Gastroesophageal sphincter (tissue), 4 donors: ENCODE measurements at places on chromosomes 1 and 21. TPM values are rescaled to one million over a fixed set of nuclear protein-coding genes. Genes with fewer than 3 reads are reported as not detected.

- ATAC-seq = no peak
Measured at GRCh38 chr1:198328458-198329032, 171.7 kb downstream of the NEK7 start.

CD34 gene
- total RNA-seq = 70.9 TPM

- no peak for ATAC-seq
Measured at GRCh38 chr1:202293569-202293968, 48.2 kb downstream of the UBE2T start.

MMP23B gene
- total RNA-seq = 27.2 TPM

DNA sequence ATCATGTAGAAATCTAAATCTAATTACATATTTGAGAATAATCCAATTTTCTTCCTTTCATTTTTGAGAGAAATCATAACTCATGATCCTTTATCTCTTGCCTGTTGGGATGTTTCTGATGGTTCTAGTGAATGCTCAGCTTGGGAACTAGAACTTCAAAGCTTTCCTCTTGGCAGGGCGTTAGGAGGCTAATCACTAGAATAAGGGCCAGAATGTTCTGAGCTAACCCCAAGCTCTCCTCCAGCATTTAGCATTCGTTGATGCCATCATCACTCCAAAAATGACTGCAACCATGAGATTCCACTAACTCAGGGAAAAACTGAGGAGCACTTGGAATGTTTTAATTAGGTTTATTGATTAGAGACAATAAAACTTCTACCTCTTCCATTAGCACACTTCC, 93.9 kb upstream of the DPT start:
- ATAC-seq = no peak

GRCh38 chr1:181127898-181128453, 39.5 kb downstream of the IER5 start:
- ATAC-seq = no peak
